Stimulated activated CD8-positive, alpha-beta memory T cell treated with anti-CD3 and anti-CD28 coated beads, Interleukin-15, amount 100 ng/mL, for 4 hours (primary cell): ENCODE measurements at places on chromosomes 4 and X.

- DNase-seq: no peak
Observed at GRCh38 chrX:147875866-147876596, 35.7 kb upstream of the FMR1 start.

DNA sequence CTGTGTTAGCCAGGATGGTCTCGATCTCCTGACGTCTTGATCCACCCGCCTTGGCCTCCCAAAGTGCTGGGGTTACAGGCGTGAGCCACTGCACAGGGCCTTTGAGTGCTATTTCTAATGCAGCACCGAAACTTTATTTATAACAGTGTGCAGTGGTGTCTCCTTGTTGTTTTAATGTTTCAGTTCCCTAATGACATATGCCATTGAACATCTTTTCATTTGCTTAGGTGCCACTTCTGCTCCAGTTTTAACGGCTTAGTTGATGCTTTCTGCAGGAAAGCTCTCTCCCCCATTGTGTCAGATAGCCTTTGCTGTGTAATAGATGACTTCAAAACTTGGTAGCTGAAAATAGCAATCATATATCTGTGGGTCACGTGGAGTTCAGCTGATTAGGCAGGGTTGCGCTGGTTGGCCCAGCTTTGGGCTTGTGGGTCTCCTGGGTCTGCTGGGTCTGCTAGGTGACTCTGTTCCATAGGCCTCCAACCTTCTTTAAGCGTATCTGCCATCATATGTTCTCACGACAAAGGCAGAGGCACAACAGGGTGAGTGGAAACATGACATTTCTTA, 76.4 kb upstream of the SHISA3 start:
- DNase-seq: no peak

GRCh38 chr4:41748571-41749475, at the start of gene PHOX2B:
TSS of gene PHOX2B (minus strand) at chr4:41748725. CDS start at chr4:41748610, 115 bp downstream.
- no peak for DNase-seq

DNA sequence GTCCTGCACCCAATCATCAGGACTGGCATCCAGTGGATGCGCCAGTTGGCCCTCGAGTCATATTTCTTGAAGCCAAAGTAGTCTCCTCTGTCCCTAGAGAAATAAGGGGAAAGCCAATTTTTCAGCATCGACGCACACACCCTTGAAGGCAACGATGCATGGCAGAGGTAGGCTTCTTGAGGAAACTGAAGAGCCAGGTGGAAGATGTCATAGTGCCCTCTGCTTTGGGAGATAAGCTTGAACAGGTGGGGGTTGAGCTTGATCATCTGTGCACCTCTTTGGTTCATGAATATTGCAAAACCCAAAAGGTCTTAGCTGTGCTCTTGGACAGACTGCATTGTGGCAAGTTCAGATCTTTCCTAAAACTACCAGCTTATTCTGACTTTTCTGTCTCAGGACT, 34.6 kb upstream of the WDR1 start:
- no peak for DNase-seq

- DNase-seq: no peak
Observed at GRCh38 chr4:164614999-164615398, 138.9 kb upstream of the SMIM31 start.

DNA sequence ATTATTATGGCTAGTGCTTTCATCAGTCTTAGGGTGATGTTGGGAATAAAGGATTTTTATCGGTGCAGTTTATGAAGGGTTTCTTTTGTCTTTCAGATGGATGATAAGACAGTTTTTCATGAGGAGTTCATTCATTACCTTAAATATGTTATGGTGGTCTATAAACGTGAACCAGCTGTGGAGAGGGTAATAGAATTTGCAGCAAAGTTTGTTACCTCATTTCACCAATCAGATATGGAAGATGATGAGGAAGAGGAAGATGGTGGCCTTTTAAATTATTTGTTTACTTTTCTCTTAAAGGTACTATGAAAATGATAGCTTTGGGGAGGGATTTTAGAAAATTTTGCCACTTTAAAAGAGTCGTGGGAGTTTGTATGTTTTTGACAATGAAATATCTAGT, 1.3 kb downstream of the NCAPG start:
- no peak for DNase-seq
